ENCODE measurements at places on chromosomes 2 and 18.

DNA sequence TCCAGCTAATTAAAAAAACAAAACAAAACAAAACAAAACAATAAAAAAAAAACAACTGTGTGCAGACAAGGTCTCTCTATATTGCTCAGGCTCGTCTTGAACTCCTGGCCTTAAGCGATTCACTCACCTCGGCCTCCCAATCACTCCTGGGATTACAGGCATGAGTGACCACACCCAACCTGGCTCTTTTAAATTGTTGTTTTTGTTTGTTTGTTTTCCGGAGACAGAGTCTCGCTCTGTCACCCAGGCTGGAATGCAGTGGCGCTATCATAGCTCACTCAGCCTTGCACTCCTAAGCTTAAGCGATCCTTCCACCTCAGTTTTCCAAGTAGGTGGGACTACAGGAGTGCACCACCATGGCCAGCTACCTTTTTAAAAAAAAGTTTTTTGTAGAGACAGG lies 201.6 kb downstream of the EN1 start:
- no peak for DNase-seq

GRCh38 chr2:135636982-135637381 lies 104.7 kb upstream of the UBXN4 start:
- DNase-seq, result no peak

GRCh38 chr2:178448968-178449661 lies 1.9 kb downstream of the PRKRA start:
- no peak for DNase-seq

GRCh38 chr2:98300141-98300874 lies 45.9 kb upstream of the CNGA3 start:
- DNase-seq, result no peak

DNA sequence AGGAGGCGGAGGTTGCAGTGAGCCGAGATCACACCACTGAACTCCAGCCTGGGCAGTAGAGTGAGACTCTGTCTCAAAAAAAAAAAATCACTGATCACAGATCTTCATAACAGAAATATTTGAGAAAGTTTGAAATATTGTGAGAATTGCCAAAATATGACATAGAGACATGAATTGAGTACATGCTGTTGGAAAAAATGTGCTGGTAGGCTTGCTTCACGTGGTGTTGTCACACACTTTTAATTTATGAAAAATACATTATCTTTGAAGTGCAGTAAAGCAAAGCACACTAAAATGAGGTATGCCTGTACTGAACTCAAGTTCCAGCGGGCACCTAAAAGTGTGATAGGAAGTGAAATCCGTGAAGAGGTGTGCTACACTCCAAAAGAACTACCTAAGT lies 152.6 kb downstream of the TMEFF2 start:
- DNase-seq, result no peak

GRCh38 chr2:43209204-43209717 lies 17.1 kb downstream of the ZFP36L2 start:
- DNase-seq, result no peak

DNA sequence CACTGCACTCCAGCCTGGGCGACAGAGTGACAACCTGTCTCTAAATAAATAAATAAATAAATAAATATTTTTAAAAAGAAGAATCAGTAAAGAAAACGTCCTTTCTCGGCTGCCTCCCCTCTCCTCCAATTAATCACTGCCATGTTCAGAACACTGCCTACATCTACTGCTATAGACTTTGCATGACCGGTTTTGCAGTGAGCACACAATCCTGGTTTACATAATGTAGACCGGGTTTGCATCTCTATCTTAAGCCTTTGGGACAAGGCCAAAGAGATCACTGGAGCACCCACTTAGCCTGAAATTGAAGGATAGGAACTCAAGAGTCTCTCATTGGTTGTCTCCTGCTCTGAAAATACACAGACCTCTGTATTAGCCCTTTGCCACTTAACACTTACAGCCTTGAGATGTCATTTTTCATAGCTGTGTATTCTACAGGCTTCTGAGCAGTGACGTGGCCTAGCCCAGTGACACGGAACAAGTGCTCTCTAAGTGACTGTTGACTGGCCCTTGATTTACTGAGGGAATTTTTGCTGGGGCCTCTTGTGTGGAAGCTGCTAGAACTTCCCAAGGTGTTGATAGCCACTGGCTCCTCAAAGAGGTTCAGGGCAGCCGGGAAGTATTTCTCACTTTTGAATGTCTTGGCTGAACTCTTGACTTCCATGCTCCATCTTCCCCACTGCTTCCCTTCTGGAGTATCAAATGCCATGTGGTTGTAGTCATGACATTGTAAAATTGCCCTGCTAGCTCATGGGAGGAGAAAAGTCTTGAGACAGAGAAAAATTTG lies 45.3 kb upstream of the CCBE1 start:
- DNase-seq, result no peak

- no peak for DNase-seq
These were observed 18.3 kb upstream of the CXCR4 start for GRCh38 chr2:136135921-136136906.

DNA sequence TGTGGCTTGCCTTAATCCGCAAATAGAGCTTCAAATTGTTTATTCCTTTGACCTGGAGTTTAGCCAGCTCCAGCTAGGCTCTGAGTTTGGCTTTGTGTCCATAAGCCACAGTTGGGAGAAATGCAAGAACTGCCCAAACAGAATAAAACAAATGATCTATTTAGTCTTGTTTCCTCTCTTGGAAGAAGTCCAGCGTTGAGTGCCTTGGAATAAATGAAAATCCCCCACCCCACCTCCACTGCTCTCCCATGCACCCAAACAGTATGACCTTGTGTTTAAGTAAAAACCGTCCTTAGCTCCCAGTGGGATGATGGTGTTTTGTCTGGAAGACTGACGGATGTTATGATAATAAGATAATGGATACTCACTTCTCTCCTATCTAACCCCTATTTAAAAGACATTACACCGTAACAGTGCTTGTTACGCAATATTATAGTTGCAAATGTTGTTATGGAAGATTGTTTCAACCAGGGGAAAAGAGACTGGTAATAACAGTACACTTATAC lies 3.2 kb upstream of the SERPINE2 start:
- DNase-seq, result no peak

Data from stimulated activated CD4-positive, alpha-beta T cell treated with anti-CD3 and anti-CD28 coated beads, TNF-alpha, amount 100 ng/mL, for 48 hours (primary cell).